ENCODE measurements at places on chromosomes 16 and 17. TPM values are rescaled to one million over a fixed set of nuclear protein-coding genes. Genes with fewer than 3 reads are reported as not detected.

DNA sequence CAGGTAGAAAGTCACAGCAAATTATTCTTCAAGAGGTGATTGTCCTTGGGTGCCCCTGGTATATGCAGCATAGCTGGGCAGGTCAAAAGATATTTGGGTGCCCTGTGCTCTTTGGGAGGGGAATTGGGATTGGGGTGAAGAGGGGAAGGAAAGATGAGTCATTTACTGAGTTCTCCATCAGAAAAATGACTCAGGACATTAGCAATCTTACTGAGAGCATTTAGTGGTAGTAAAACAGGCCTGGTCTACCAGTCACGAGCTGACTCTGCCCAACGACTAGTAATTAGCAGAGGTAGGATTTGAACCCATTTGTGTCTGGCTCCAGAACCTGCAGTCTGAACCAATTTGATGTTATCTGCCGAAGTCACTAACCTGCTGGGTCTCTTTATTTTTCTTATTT lies 6.0 kb upstream of the GRIN2A start:
- H3K4me3 ChIP-seq, result no peak overlapping the region
- peaks cover 4% of the 10 kb centered on the region for H3K4me1 ChIP-seq
- no peaks in the 10 kb centered on the region for H3K36me3 ChIP-seq
- no peak overlapping the region for H3K27ac ChIP-seq
- no peak for DNase-seq
- H3K27me3 ChIP-seq, result peaks cover 49% of the 10 kb centered on the region

DNA sequence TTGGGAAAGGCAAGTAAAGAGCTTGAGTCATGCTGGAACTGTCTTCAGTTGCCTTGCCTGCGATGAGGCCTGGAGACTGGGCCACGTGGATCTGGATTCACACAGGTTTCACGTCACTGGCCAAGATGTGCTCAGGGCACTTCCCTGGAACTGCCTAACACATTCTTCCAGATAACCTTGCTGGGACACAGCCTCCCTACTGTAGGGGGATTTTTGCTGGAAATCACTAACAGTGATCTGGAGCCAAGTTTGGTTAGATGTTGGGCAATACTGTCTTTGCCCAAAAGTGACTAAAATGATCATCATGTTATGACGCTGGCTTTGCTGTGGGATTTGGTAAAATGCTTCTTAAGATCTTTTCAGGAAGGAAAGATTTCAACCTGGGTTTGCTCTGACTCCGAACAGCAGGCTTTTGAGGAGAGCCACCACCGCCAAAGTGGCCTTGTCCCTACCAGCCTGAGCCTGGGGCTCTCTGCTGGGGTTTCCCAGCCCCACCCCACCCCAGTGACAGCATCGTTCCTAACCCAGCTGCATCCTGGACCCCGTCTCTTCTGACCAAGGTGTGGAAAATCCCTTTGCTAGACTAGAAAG lies 14.7 kb downstream of the C1QTNF1 start:
- H3K27ac ChIP-seq, result peak overlapping the region; percentile 27
- H3K4me1 ChIP-seq, result peaks cover 7% of the 10 kb centered on the region
- H3K4me3 ChIP-seq, result no peak overlapping the region
- peaks cover 7% of the 10 kb centered on the region for H3K27me3 ChIP-seq
- H3K36me3 ChIP-seq, result no peaks in the 10 kb centered on the region
- DNase-seq, result no peak

GRCh38 chr17:45262516-45263476 lies 902 bp upstream of the SPATA32 start:
- H3K4me1 ChIP-seq, result peaks cover 6% of the 10 kb centered on the region
- DNase-seq, result no peak
- H3K27me3 ChIP-seq, result peaks cover 16% of the 10 kb centered on the region
- peak overlapping the region; percentile 27 for H3K27ac ChIP-seq

DNA sequence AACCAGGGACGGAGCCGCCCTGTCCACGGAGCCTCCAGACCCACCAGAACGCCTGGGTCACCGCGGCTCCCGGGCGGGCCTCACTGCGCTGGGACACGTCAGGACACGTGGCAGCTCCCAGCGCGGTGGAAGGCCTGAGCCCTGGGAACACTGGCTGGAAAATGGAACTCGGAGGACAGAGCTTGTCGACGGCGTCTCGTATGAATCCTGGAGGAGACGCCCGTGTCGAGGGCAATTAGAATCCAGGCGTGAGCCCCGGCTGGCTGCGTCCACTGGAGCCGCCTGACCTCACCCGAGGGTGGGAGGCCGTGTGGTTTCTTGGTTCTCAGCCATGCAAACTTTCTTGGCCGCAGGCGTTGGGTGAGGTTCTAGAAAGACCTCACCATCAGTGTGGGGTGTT lies 173.9 kb downstream of the LAT start:
- peaks cover 12% of the 10 kb centered on the region for H3K4me1 ChIP-seq
- no peak overlapping the region for H3K4me3 ChIP-seq
- no peak for DNase-seq
- no peak overlapping the region for H3K27ac ChIP-seq
- no peaks in the 10 kb centered on the region for H3K27me3 ChIP-seq

CDRT15L2 gene
- total RNA-seq, result not detected

INO80E gene
- 81.9 TPM for total RNA-seq

DNA sequence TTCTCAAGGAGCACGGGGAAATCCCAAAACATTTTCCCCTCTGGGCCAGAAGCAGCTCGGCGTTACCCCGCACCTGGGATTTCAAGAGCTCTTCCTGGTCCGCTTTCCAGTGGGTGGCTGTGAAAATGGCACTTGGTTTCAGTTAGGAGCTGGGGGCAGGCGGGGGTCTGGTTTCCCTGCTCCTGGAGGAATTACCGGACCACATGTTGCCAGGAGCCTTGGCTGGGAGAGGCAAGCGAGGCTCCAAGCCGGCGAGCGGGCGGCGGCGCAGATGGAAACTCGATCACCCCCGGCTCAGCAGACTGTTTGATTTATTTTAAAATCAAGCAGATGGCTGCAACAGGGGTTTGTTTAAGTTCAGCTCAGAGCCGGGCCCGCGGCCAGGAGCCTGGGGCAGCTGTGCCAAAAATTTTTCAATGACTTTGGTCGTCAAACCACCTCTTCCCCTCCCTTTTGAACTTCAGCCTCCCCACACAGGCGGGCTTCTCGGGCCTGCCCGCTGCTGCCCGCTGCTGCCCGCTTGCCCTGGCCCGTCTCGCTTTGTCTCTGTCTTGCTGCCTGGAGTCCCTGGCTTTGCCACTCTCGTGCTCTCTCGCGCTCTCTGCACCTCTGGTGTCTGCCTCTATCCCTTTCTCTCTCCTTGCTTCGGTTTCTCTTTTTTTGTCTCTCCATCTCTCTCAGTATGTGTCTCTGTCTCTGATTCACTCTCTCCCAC lies 108.0 kb upstream of the CIBAR2 start:
- no peak for DNase-seq
- peaks cover 3% of the 10 kb centered on the region for H3K27me3 ChIP-seq
- H3K27ac ChIP-seq, result no peak overlapping the region
- H3K4me3 ChIP-seq, result peak overlapping the region; percentile 10
- peaks cover 47% of the 10 kb centered on the region for H3K4me1 ChIP-seq

- DNase-seq, result no peak
- H3K36me3 ChIP-seq, result no peaks in the 10 kb centered on the region
- no peaks in the 10 kb centered on the region for H3K4me1 ChIP-seq
- no peaks in the 10 kb centered on the region for H3K27me3 ChIP-seq
- no peak overlapping the region for H3K27ac ChIP-seq
Observed at GRCh38 chr16:64654178-64654577, 467.7 kb downstream of the CDH11 start.

DNA sequence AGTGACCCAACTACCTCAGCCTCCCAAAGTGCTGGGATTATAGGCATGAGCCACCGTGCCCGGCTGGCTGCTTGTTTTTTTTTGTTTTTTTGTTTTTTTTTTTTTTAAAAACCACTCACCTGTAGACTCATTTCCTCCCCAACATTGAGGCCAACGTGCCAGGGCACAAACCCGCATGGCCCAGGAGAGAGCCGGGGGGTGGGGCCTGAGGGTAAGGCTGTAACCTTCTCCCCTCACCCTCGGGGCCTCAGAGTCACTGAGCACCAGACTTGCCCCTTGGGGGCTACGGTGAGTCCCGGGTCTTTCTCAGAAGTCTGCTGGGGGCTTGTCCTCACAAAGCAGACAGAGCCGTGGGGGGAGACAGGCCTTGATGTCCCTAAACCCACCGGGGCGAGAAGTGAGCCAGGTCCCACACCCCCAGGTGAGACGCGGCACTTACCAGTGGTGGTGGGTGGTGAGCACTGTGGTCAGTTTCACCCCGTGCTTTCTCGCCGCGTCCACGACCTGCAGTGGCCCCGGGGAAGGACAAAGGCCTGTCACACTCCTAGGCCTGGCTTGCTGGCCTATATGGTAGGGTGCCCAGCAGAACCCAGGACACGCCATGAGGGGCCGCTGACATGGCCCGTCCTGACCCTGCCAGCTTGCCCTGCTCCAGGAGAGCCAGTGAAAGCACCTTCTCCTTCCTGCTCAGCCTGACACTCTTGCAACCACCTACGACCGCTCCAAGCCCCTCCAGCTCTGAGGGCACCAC lies 4.6 kb downstream of the HAGH start:
- H3K4me1 ChIP-seq, result peaks cover 15% of the 10 kb centered on the region
- H3K36me3 ChIP-seq, result no peaks in the 10 kb centered on the region
- H3K27me3 ChIP-seq, result no peaks in the 10 kb centered on the region
- no peak overlapping the region for H3K4me3 ChIP-seq

- no peaks in the 10 kb centered on the region for H3K36me3 ChIP-seq
- peaks cover 27% of the 10 kb centered on the region for H3K27me3 ChIP-seq
- no peaks in the 10 kb centered on the region for H3K4me1 ChIP-seq
- H3K27ac ChIP-seq, result no peak overlapping the region
- DNase-seq, result no peak
- no peak overlapping the region for H3K4me3 ChIP-seq
Observed at GRCh38 chr16:56998861-56999260, 9.5 kb downstream of the NLRC5 start.

CORO6 gene
- total RNA-seq, result 3.1 TPM
